ENCODE measurements at places on chromosomes 13 and 19.
A peak's percentile ranks its signal among the peaks of the same experiment; 100 is the strongest.

GRCh38 chr13:27194895-27195764 lies 23.5 kb upstream of the USP12 start:
- DNase-seq, result no peak

DNA sequence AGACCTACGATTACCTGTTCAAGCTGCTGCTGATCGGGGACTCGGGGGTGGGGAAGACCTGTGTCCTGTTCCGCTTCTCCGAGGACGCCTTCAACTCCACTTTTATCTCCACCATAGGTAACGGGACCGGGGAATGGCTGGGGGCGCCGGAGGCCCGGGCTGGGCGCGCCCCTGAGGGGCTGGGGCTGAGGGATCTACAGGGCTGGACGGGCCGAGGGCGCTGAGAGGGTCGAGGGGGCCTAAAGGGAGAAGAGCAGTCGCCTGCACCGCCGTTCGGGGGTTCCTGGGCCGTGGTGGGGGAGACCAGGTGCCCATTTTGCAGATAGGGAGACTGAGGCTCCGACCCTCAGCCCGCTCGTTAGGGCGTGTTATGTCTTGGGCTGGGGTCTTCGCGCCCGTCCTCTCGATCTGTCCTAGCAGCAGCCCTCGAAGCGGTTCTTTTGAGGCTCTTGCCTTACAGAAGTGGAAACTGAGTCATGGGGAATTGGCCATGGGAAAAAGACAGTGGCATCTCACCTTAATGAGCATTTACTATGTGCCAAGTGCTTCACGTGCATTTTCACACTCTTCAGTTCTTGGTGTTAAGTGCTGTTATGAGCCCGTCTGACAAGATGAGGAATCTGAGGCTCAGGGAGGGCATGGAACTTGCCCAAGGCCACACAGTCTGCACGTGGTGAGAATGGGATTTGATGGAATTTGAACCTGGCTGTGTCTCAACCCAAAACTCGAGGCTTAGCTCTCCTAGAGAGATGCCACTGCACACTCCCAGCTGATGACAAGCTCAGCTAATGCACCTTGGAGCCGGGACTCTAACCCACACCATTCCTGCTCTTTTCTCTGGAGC lies 442 bp downstream of the RAB8A start:
- DNase-seq, result no peak

GRCh38 chr13:25468325-25469168 lies 96.8 kb downstream of the ATP8A2 start:
- peak; percentile 77 for DNase-seq

- no peak for DNase-seq
These were observed 11.7 kb downstream of the ZNF773 start for GRCh38 chr19:57511484-57511883.

- no peak for DNase-seq
These were observed 144.4 kb downstream of the DIAPH3 start for GRCh38 chr13:60019119-60019993.

- no peak for DNase-seq
These were observed 295.1 kb upstream of the SLITRK5 start for GRCh38 chr13:87376081-87376480.

GRCh38 chr13:29324601-29325000 lies 270.9 kb downstream of the SLC7A1 start:
- no peak for DNase-seq
